ENCODE measurements at places on chromosomes 1 and 21.

DNA sequence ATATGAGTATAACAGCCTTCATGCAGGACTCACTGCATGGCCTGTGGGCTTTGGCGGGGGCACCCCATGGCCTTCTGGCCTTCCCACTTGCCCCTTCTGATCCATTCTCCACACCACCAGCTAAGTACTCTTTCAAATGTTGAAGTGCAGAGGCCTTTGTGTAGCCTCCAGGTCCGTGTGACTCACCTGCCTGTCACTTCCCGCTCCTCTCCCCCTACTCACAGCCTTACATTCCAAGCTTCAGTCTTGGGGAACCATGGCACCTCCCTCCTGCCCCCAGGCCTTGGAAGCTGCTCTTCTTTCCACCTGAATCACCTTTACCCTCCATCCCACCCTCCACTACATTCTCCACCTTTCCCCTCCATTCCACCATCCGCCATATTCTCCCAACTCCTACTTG, 69.6 kb downstream of the PGM1 start:
- no peak for DNase-seq

DNA sequence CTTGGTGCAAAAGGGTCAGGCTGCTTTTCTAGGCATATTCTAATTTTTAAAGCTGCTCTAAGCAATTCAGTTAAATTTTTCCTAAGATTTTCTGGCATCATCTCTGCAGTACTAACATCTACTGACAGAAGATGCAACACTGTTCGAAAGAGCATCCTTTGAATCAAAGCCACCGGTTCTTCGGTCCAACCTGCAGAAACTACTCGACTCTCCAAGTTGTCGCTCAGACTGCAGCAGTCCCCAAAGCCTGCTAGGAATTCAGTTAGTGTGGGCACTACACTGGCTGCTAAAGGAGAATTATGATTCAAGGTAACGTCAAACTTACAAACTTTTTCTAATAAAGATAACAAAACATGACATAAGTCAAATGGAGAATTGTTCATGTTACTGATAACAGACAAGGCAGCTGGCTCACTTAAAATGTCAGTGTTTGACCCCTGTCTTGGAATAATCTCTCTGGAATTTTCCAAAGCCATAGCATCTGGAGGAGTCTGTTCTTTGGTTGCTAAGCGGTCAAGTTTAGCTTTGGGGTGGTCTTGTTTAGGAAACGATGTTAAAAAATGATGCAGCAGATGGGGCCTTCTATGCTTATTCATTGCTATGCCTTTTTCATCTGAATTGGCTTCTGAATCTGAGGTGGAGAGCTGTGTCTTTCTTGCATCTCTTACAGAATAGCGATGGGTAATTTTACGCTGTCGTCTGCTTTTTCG, 56.9 kb downstream of the LYST start:
- no peak for DNase-seq

GRCh38 chr1:151287341-151287699, 5.2 kb downstream of the ZNF687 start:
- no peak for DNase-seq

GRCh38 chr21:20220586-20220985, 777.6 kb upstream of the NCAM2 start:
- no peak for DNase-seq

DNA sequence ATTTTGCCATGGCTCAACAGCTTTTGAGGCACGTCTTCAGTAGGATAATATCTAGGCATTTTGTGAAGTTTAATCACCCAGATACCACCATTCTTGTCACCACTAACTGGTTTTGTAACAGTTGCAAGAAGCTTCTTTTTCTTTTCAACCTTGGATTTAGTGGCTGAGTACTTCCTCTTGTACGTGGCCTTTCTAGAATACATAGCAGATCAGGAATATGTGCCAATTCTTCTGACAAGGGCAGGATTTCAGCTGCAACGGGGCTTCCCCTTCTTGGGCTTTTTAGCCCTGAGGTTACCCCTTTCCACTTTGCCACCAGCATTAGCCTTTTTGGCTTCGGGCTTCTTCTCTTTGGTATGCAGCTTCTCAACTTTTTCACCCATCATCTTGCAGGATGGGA, 79.3 kb upstream of the WARS2 start:
- no peak for DNase-seq

DNA sequence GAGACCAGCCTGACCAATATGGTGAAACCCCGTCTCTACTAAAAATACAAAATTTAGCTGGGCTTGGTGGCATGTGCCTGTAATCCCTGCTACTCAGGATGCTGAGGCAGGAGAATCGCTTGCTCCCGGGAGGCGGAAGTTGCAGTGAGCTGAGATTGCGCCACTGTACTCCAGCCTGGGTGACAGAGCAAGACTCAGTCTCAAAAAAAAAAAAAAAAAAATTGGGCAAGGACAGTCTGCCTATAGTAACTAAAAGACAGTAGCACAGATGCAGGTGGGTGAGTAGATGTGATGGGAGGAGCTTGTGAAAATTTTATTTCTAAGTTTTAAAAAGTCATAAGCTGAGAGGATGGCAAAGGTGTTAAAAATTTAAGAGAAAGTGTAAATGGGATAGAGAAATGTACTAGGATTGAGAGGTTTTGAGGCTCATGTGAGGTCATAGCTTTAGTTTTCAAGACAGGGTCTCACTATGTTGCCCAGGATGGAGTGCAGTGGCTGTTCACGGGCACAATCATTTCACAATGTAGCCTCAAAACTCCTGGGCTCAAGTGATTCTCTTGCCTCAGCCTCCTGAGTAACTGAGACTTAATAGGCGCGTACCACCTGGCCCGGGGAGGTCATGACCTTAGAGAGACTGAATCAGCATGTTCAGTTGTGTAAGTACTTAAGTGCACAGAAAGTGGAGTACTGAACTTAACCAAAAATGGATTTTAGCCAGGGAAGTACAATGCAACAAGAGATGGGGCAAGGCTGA, 33.7 kb downstream of the PTP4A2 start:
- no peak for DNase-seq

- DNase-seq: no peak
Measured at GRCh38 chr1:210363119-210363518, 34.4 kb downstream of the HHAT start.

DNA sequence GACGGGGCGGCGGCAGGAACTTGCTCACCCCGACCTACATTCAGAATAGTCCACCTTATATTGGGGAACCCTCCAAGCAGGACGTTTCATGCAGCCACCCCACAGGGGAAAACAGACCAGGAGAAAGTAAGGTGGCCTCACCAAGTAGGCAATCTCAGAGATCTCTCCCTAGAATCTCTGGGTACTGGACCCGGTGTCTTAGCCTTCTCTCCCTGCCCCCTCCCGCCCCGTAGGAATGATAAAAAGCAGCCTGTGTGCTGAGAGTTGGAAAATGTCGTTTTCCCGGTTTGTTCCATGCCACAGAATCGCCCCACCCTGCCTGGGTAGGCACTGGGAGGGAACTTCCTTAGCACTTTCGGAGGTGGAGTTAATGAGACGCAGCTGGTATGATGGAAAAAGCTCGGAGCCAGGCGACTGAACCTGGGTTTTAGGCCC, 789 bp upstream of the PTPN14 start:
- DNase-seq: peak; percentile 39

GRCh38 chr1:168591641-168592250, 15.3 kb downstream of the XCL1 start:
- no peak for DNase-seq

DNA sequence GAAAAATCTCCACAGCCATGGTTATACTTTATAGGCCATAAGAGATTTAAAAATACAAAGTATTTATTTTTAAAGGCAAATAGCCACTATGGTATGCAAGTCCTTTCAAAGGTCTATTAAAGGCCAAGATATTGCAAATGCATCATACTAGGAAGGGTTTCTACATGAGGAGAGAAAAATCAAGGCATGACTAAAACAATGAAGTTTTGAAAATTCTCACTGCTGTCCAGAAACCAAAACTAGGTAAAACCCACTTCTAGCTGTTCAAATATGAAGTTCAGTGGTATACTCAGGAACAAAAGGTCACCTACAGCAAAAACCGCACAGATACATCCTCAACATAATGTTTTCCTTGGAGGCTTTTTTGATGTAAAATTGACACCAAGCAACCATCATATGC, 75.0 kb downstream of the EPS15 start:
- no peak for DNase-seq

GRCh38 chr21:42737951-42738590, 84.7 kb downstream of the PDE9A start:
- peak; percentile 57 for DNase-seq

GRCh38 chr1:50934838-50935237, 25.2 kb downstream of the FAF1 start:
- DNase-seq: no peak

GRCh38 chr1:204841798-204842197, 28.9 kb upstream of the NFASC start:
- no peak for DNase-seq

GRCh38 chr1:36847186-36847585, 187.1 kb downstream of the GRIK3 start:
- DNase-seq: no peak

GRCh38 chr1:8047112-8047511, 21.0 kb upstream of the ERRFI1 start:
- DNase-seq: no peak

DNA sequence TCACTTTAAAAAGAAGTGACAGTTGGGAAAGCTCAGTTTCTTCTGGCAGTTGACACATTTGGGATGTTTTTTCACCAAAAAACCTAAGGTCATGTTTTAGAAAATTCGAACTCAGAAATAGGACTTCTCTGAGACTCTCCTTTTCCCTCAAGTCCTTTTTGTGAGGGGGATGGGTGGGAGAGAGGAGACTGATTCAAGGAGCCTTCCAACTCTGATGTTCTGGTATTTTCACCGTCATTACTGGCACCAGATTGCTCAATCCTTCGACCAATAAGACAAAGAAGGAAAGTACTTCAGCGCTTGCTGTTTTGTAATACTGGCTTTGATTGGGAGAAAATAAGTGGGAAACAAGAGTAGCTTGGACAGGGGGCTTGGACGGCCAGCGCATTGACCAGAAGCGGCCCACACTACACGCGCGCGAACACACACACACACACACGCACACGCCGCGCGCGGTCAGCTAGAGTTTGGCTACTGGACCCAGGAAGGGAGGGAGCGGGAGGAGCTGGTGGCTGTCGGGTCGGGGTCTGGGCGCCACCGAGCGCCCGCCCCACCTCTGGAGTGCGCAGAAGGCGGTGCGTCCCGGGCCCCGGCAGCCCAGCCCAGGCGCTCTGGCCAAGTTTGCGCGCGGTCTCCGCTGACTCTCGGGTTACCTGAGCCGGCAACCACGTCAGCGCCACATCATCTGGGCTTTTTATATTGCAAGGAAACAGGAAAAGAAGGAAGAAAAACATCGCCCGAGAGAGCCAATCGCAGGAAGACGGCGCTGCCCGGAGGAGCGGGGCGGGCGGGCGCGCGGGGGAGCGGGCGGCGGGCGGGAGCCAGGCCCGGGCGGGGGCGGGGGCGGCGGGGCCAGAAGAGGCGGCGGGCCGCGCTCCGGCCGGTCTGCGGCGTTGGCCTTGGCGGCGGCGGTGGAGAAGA, at the start of gene KCNK1:
Gene KCNK1, plus strand, starts transcription at position 855 of the 921 bp plus-strand sequence. Its CDS starts 66 bp downstream, at position 921.
- DNase-seq: peak; percentile 71

DNA sequence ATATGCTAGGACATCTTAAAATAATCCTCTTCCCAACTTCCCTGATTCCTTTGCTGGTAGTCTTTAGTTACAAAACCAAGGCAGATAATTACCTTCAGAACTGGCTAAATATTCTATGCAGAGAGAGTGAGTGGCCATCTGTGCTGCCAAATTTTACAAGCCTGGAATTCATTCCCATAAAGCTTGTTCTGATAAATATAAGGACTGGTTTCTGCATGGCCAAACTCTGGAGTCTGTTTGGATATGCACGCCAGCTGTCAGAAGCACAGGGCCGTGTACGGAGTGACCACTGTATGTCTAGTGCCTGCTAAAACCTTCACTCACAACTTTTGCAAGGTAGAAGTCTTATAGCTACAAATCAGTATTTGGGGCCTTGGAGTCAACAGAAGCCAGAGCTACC, 66.5 kb upstream of the RAVER2 start:
- no peak for DNase-seq

DNA sequence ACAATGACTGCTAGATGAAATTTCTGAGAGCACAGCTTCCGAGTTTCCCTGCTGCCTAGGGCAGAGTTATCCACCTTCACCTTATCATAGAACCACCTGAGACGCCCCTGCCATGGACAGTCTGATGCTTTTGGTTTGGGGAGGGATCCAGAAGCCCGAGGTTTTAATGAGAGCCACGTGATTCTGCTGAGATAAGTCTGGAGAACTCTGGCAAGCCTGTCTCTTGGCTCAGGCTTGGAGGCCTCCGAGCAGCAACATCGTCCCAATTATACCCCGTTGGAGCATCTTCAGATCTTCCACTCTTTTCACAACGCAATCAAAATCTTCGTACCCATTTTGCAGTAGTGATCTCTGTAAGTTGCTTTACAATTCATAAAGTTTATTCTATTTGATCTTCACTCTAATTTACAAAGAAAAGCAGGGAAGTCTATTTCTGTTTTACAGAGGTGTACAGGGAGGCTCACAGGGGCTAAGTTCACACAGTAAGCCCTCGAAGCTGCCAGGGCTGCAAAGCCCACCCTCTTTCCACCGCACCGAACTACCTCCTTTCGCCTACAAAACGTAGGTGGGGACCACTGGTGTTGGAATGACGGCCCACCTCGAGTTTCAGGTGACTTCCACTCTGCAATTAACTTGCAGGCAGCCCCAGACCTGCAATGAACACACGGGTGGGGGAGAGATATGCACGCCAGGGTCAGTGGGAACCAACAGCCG, 513 bp upstream of the HHAT start:
- no peak for DNase-seq

GRCh38 chr21:45511007-45511406, 31.2 kb downstream of the SLC19A1 start:
- no peak for DNase-seq

- DNase-seq: no peak
Measured at GRCh38 chr1:8184301-8184700, 133.6 kb upstream of the SLC45A1 start.

DNA sequence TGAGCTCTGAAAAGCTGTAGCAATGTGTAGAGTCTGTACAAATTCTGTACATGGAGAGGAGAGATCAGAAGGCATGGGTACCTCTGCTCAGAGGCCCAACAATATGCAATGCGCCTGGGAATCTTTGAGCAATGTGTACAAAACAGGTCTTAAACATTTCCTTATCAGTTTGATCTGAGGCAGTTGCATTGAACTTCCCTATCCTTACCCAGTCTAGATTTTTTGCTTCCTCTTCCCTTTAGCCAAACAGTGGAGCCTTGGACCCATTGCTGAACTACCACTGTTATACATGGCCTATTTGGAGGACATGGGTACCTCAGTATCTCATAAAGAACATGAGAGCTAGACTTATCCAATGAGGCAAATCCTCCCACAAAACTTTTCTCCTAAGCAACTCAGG, 12.6 kb upstream of the MNDA start:
- DNase-seq: no peak

DNA sequence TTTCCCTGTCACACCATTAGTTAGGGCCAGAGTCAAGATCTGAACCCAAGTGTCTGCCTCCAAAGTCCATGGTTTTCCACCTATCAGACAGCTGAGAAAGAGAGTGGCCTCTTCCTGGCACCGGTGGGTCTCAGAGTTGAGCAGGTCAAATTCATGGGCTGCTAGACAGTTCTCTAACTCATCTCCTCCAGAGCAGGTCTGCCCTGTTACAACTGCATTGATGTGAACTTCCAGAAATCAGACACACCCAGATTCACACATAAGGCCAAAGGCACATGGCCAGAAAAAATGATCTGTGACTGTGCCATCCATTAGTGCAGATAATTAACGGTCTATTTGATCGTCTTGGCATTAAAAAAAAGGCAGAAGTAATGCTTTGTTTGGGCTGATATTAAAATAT, 17.5 kb downstream of the SMIM12 start:
- DNase-seq: no peak

GRCh38 chr1:87004857-87005256, 90.4 kb downstream of the HS2ST1 start:
- DNase-seq: no peak
